ENCODE measurements at places on chromosomes 16 and 17.
A peak's percentile ranks its signal among the peaks of the same experiment; 100 is the strongest.

- no peak for DNase-seq
Observed at GRCh38 chr16:80283466-80284392, 257.1 kb upstream of the DYNLRB2 start.

DNA sequence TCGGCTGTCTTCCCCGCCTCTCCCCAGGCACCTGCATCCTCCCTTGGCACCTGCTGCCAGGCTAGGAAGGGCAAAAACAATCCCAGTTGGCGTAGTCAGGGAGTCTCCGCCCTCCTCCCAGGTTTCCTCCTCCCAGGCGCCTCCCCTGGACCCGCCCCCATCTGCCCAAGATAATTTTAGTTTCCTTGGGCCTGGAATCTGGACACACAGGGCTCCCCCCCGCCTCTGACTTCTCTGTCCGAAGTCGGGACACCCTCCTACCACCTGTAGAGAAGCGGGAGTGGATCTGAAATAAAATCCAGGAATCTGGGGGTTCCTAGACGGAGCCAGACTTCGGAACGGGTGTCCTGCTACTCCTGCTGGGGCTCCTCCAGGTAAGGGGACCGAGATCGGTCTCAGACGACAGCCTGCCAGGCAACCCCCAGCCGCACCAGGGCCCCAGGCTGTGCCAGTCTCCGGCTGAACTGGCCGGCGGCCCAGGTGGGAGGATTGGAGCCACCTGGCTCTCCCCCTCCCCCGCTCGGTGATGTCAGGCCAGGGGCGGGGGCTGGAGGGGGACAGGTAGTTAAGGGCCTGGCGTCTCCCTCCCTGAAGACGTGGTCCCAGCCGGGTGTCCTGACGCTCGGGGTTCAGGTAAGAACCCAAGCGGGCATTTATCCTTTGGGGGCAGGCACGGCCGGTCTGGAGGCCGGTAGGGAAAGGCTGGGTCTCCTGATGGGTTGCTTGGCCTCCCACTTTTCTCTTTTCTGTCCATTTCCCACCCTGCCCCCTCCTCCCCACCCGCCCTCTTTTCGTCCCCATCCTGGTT is at the start of gene GRB7:
Gene GRB7 (plus strand): TSS at position 179 of the 808 bp plus-strand sequence. CDS start 4,364 bp downstream, outside the sequence.
- DNase-seq: no peak

DNA sequence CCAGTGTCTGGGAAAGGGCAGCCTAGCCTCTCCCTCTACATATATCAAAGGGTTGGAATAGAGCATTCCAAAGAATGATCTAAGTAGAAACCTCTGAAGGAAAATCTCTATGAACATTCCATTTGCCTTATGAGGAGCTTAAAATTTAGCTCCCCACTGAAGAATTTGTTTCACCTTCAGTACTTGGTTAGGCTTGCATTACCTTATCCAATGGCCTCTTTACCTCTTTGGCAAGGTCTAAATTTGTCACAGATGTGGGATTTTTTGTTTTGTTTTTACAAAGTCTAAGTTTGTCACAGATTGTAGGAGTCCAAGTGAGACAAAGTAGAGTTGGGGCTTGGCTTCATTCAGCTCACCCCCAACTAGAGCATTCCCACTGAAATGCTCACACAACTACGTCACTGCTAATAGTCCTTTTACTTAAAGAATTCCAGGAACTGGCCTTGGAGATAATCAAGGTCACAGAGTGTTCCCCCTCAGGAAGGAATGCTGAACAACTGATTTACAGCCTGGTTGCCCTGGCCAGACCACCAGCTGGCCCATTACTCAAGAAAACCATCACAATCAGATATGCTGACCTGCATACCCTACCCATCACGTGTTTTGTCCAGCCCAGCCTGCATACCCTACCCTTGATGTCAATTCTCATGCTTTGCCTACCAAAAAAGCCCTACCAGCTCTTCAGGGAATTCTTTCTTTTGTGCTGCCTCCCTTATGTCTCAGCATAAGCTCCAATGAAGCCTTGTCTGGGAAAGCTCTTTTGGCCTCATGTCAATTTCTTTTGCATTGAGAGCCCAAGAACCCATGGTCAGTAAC is 26.5 kb upstream of the PPM1D start:
- DNase-seq: no peak

DNA sequence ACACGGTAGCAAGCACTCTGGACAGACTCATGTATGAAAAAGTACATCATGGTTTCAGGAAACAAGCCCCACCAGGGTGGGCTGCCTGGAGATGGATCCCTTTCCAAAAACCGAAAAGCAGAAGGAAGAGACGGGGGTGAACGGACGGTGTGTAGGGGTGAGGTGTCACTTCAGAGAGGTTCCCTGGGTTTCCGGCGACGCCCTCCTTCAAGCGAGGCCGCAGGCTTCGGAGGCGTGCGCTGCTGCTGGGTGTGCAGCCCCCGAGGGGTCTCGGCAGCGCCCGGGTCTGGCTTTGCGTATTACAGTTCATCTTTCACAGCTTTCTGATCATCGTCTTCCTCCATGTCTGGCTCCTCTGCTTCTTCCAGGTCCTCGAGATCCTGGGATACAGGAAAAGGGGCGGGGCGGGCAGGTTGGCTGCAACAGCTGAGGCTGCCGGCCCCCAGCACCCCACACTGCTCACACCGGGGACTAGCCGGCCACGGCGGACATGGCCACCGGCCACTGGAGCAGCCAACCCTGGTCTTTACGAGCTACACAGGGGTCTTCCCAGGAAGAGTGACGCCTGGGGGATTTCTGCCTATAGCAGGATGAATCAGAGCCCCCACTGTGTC is 9.0 kb upstream of the PPP1R27 start:
- no peak for DNase-seq

GRCh38 chr16:77732241-77732946 is 10.1 kb downstream of the NUDT7 start:
- DNase-seq: no peak

GRCh38 chr17:78140169-78141051 is 5.8 kb upstream of the C17orf99 start:
- no peak for DNase-seq

GRCh38 chr17:11922638-11923037 is 74.6 kb downstream of the ZNF18 start:
- no peak for DNase-seq

DNA sequence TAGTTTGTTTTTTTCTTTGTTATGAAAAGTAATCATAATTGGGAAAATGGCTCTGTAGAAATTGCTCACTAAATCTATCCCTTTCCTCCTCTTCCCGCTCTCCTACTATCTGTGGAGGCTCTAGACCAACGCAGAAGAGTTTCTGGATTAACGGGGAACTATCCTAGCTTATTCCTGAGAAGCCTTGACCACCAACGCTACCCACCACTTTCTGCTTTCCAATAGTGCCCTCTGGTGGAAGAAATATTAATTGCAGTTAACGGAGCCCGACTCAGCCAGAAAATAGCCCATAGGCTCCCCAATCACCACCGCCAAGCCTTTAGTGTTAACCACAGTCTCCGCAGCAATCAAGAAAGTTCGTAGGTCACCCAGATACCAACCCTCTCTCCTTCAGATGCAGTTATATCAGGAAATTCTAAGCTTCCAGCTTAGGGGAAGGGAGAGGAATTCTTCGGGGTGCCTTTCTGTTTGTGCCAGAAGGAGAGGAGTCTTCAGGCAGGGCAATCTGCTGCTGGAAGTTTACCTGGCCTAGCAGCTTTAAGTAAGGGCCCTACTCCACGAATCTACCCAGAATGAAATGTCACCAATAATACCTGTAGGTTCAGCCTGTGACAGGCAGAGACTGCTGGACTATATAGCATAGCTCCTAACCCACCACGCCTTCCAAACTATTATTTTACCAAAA is 23.0 kb upstream of the NSRP1 start:
- DNase-seq: no peak

DNA sequence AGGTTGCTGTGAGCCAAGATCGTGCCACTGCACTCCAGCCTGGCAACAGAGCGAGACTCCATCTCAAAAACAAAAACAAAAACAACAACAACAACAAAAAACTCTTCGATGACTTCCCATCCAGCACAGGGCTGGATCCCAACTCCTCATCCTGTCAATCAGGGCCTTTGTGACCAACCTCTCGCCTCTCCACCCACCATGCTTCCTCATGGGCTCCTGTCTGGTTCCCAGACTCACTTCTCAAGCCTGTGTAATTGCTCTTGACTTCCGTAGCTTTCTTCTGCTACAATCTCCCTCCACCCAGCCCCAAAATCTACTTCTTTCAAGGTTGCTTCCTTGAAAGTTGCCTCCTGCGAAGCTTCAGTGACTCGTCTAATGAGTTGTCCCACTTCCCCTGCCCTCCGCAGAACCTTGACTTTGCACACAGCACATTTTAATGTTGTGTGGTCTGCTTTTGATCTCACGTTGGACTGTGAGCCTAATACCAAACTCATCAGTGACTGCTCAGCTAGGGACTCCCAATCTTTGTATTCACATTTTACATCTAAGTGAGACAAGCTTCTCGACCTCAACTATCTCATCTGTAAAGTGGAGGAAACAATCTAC is 936 bp upstream of the RASL10B start:
- DNase-seq: no peak

- no peak for DNase-seq
Observed at GRCh38 chr16:68033101-68033500, 10.0 kb downstream of the DUS2 start.

DNA sequence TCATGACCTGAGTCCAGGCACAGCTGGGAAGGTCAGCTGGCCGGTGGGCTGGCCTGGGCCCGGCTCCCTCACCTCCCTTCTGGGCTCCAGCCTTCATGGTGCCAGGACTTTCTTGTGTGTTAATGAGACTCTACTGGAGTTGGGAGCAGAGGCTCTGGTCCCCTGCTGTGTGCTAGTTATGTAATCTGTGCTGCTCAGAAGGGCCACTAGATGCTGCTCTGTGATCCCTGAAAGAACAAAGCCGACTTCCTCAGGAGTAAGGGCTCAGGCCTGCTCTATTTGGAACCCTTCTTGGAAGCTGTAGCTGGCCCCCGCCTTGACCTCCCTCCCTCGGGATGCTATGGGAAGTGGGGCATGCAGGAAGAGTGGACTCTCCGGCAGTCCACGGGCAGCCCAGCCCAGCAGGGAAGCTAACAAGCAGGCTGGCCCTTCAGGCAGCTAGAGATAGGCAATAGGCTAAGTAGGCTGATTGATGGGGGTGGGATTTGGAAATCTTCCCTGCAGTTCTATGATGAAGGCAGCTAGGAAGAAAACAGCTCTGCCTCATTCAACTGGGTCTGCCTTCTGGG is 3.3 kb upstream of the CDK5R1 start:
- peak; percentile 68 for DNase-seq

DNA sequence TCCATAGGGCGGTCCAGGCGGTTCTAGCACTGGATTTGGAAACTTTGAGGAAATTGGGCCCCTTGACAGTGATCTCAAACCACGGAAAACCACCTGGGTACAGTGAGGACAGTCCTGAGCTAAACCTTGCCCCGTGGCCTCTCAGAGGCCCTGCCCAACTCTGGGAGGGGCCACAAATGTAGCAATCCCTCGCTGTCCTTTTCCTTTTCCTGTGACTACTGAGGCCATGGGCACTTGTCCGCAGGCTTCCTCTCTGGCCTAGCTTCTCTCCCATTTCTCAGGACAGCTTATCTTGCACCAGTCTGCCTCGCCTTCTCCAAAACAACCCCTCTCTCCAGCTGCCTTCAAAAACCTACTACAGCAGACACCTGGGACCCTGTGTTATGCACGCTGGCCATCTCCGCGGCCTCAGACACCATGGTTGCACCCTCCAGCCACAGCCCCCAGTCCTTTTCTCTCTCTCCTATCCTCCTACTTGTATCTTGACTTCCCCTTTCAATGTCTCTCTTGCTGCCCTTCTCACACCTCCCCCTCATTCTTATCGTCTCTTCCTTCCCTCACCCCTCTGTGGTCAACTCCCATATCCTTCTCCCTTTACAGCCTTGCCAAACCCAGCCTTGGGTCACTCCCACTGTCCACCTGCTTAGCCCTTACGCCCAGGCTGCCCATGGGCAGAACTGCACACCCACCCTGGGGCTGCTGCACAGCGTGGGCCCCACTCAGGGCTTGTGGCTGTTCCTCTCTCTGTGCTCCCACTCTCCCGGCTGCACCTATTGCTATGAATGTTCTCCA is 7.6 kb downstream of the SCPEP1 start:
- DNase-seq: no peak

DNA sequence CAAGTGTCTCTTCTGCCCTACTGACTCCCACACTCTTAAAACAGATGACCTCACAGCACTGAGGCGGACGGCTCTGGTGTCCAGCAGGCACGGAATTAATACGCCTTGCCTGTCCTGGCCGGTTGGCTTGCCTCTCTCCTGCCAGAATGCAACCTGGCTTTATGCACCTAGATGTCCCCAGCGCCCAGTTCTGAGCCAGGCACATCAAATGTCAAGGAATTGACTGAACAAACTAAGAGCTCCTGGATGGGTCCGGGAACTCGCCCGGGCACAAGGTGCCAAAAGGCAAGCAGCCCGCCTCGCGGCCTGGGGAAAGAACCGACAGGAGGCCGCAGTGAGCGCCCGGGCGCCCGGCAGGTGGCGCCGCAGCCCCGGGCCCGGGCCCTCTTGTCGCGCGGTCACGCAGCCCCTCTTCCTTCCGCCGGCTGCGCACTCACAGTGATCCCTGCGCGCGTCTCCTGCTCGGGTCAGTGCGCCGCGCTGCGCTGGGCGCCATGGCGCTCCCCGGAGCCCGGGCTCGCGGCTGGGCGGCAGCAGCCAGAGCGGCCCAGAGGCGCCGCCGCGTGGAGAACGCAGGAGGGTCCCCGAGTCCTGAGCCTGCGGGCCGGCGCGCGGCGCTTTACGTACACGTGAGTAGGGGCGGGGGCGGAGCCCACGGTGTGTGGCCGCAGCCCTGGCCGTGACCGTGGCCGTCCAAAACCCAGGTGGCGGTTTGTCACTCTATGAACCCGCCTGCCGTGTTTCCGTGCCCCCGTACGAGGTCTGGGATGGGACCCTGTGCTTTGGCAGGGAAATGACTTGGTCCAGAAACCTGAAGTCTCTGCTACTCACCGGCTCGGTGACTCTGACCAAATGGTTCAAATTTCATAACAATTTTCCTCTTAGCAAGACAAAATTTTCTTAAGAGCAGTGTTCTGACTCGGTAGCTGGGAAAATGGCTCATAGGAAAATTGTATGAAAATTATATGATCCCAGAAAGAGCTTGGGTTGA is at the start of gene RSAD1:
Gene RSAD1 (plus strand): TSS at position 470 of the 991 bp plus-strand sequence. CDS start 25 bp downstream, at position 495.
- peak; percentile 46 for DNase-seq

GRCh38 chr16:23930791-23931190 is 95.0 kb downstream of the PRKCB start:
- no peak for DNase-seq

DNA sequence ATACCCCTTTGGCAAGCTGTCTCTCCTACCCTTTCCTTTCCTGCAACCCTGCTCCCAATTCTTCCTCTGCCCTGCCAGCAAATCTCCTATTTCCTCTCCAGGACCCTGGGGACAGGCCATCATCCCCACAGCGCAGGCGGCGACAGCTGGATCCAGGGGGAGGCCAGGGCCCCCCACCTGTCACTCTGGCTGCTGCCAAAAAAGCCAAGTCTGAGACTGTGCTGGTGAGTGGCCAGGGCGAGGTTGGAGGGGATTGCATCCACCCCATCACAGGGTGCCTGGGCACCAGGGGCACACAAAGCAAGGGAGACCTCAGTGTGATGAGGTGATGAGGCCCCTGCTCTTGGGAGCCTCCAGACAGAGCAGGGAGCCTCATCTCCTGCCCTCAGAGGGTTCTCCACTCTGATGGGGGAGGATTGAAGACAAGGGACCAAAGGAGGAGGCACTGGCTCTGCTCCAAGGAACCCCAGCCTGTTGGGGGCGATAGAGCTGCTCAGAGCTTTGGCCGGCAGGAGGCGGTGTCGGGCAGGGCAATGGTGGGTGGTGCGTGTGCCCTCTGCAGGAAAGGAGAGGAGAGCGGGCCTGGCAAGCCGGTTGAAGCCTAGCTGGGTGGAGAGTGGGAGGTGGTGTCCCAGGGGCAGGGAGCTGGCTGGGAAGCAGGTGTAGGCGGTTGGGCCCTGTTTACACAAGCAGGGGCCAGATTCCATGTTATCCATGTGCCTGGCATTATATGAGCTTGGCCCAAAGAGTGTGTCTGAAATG is 15.6 kb upstream of the PDK2 start:
- DNase-seq: no peak

Measured in AG09309 (cell line).